Muscle of arm (tissue), 14 donors: ENCODE measurements at places on chromosomes 16 and 17. TPM values are rescaled to one million over a fixed set of nuclear protein-coding genes. Genes with fewer than 3 reads are reported as not detected.

DNA sequence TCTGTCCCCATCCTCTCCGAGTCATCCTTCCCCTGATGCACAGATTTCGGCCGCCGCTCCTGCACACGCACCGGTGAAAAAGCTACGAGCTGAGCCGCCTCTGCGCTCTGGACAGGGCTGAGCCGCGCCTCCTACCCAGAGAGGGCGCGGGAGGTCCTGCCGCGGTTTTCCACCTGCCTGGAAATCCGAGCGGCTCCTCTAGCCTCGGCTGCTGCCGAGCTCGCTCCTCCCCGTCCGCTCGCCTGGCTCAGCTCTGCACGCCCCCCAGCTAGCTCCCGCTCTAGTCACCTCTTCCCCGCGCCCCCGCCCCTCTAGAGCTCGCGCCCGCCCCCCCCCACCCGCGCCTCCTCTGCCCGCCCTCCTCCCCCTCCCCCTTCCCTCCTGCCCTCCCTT is 198 bp upstream of the SHISA9 start:
- no peak for DNase-seq

DNA sequence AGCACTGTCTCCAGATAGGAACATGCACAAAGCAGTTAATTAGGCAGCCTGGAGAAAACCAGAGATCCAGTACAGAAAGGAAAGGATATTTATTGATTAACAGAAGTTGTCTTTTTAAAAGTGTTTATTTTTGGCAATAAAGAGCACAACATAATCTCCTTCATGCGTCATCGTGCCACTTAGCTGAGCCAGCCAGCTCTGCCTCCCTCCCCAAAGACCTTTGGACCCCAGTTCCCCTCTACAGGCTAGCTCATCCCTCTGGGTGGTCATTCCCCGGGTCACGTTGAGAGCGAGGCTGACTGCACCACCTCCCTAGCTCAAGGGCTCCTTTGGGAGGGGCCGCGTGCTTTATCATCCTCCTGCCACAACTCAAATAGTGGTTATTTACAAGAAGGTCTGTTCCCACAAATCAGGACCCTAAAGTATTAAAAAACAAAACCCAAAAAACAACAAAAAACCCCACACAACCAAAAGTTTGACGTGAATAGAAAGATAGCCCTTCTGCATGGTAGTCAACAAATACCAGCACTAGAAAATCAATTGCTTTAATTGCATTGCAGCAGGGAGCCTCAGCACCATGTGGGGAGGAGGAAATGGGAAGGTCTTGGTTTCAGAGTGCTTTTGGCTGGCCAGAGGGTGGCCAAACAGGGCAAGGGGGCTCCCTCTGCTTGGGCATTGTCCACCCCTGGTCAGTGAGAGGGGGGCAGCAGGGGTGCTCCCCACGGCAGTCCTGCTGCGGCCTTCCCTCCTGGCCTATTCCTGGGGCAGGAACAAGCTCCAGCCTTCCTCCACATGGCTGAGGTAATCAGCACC is 9.6 kb downstream of the POLR2C start:
- DNase-seq: no peak

DNA sequence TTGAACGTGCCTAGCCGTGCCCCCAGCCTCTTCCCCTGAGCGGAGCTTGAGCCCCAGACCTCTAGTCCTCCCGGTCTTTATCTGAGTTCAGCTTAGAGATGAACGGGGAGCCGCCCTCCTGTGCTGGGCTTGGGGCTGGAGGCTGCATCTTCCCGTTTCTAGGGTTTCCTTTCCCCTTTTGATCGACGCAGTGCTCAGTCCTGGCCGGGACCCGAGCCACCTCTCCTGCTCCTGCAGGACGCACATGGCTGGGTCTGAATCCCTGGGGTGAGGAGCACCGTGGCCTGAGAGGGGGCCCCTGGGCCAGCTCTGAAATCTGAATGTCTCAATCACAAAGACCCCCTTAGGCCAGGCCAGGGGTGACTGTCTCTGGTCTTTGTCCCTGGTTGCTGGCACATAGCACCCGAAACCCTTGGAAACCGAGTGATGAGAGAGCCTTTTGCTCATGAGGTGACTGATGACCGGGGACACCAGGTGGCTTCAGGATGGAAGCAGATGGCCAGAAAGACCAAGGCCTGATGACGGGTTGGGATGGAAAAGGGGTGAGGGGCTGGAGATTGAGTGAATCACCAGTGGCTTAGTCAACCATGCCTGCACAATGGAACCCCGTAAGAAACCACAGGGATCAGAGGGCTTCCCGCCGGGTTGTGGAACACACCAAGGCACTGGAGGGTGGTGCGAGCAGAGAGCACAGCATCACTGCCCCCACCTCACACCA is 724 bp downstream of the GAA start:
- no peak for DNase-seq

GRCh38 chr17:65918500-65918899 is 273.4 kb downstream of the CEP112 start:
- DNase-seq: no peak

Gene ALKBH5
- polyA plus RNA-seq: 57.6 TPM

Gene CDH11
- polyA plus RNA-seq: 51.7 TPM
